ENCODE measurements at places on chromosomes 6 and 20.

- DNase-seq, result no peak
Measured at GRCh38 chr6:108581237-108581931, 20.7 kb downstream of the FOXO3 start.

- DNase-seq, result no peak
Measured at GRCh38 chr6:168972128-168972527, 281.5 kb downstream of the THBS2 start.

GRCh38 chr6:129105035-129105434, 222.1 kb downstream of the LAMA2 start:
- no peak for DNase-seq

- no peak for DNase-seq
Measured at GRCh38 chr6:166830185-166830890, 126.0 kb downstream of the RNASET2 start.

DNA sequence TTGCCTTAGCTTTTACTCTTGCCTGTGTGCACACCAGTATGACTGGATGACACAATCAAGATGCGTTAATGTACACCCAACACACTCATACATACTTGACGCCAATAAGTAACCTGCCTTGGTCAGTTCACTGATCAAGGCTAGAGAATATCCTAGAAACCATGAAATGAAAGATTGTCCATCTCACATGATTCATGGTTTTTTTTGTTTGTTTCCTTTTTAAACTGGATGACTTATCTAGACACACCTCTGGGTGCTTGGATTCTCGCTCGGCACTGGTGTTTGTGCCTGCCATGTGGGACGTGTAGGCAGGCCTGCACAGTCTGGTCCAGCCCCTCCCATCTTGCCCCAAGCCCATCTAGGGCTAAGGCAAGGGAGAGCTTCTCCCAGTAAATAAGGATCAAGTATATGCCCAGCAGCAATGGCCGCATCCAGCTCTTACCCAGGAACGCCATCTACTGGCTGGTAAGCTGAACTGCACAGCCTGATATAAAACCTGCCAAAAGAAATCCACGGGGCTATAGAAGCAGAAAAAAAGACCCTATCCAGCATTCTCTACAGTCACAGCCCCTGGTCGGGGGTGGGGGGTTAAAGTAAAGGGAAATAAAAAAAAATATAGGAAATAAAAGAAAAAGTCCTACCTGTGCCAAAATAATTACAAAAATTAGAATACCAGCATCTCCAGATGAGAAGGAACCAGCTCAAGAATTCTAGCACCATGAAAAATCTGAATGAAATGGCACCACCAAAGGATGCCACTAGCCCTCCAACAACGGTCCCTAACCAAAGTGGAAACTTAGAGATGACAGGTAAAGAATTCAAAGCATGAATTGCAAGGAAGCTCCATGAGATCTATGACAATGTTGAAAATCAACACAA, 73.3 kb downstream of the OTOR start:
- no peak for DNase-seq

GRCh38 chr6:10662742-10663141, 31.7 kb downstream of the C6orf52 start:
- DNase-seq, result no peak

DNA sequence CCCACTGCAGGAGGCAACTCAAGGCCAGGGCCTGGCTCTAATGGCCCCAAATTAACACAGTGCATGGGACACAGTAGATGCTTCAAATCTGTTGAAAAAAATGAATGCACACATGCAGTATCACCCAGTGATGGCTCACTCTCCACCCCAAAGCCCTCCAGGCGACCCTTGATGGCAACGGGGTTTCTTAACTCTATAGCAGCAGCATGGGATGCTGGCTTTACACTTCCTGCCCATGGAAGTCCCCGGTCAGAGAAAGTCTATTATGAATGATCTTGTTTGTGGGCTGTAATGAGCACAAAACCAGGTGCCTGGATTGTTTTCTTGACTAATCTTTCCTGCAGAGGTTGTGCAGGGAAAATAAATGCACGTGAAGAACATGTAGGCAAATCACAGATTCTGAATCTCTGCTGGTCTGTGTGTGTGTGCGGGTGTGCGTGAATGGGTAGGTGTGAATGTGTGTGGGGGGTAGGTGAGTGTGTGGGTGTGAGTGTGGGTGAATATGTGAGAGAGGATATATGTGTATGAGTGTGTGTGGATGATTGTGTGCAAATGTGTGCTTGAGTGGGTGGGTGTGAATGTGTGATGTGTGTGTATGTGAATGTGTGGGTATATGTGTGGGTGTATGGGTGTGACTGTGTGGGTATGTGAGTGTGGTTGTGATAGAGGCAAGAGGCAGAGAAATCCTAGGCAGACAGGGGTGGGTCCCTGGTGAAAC, 60.1 kb upstream of the MLN start:
- no peak for DNase-seq

GRCh38 chr6:22943327-22943726, 374.0 kb downstream of the HDGFL1 start:
- no peak for DNase-seq

GRCh38 chr6:150640556-150641209, 41.0 kb downstream of the PLEKHG1 start:
- no peak for DNase-seq

- DNase-seq, result peak; percentile 4
Measured at GRCh38 chr6:129567374-129567773, 142.6 kb downstream of the ARHGAP18 start.

DNA sequence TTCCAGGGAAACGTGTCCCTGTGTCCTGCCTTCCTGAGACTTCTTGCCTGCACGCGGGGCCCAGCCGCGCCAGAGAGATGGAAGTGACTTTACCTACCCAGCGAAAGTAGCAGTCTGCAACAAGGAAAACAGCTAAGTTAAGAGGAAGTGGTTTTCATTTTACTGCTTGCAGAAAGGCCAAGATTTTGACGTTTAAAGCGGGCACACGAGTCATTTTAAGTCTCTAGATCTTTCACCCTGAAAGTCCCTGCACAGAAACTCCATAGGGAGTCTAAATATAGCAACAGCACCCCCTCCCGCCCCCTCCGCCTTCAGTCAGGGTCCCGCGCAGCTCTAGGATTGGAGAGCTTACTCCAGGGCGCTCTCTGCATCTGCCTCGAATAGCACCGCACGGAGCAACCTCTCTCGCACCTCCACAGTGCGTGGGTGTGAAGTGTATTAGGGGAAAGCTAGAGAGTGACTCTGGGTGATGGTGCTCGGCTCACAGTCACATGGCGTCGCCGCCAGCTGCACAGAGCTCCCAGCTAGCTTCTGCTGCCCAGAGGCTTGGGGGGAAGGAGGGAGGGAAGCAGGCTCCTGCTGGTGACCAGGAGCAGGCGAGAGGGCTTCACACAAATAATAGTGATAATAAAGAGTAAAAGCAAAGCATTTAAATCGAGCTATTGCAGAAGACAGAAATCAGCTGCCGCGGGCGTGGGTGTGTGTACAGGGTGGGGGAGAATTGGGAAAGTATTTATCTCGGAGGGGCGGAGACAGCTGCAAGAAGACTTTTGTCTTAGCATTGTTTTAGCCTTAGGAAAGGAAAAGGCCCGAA, 1.8 kb upstream of the KCNQ5 start:
- DNase-seq, result peak; percentile 70

- no peak for DNase-seq
Measured at GRCh38 chr6:56250266-56250665, 2.9 kb upstream of the COL21A1 start.

DNA sequence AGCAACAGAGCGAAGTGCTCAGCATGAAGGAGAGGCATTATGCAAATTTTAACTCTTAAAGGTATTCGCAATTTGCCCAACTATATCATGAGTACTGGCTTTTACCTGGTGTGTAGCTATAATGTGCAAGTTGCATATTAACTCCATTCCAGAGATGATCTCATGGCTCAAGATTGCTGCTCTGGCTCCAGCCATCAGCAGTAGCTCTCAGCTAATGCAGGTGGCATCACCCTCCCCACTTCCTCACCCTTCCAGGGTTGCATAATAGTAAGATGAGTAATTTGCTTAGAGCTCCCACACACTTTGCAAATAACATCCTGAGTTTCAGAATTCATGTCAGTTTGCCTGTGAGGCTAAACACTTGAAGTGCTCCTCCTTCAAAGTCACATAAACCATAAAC, 15.9 kb upstream of the PCSK2 start:
- no peak for DNase-seq

- DNase-seq, result no peak
Measured at GRCh38 chr6:10756085-10756484, 8.5 kb downstream of the TMEM14B start.

- DNase-seq, result no peak
Measured at GRCh38 chr20:10705801-10706459, 32.1 kb upstream of the JAG1 start.
